ENCODE measurements at places on chromosomes 12 and 14. TPM values are rescaled to one million over a fixed set of nuclear protein-coding genes. Genes with fewer than 3 reads are reported as not detected.

Gene ASCL1
- not detected for total RNA-seq

Gene TARBP2
- 54.8 TPM for total RNA-seq

Gene CIROP
- total RNA-seq: not detected

Gene SIX1
- 6.2 TPM for total RNA-seq

Gene MTHFD1
- total RNA-seq: 117 TPM

Measured in A549 treated with Mapracorat at 1 μM for 4 hours (cell line).